K562 (cell line): ENCODE measurements at places on chromosomes 5 and 9. TPM values are rescaled to one million over a fixed set of nuclear protein-coding genes. Genes with fewer than 3 reads are reported as not detected.

The EQTN gene
- 0.15 TPM in 1 of 2 replicates, not detected in the other for polyA plus RNA-seq

The PCDHB2 gene
- polyA plus RNA-seq: not detected in 2 replicates

The PLPPR1 gene
- not detected in 2 replicates for polyA plus RNA-seq

The ADCY2 gene
- polyA plus RNA-seq: 0.01 TPM in 1 of 2 replicates, not detected in the other

The KIF27 gene
- polyA plus RNA-seq: 0.31 and 0.85 TPM in 2 replicates

The DNAH5 gene
- not detected in 2 replicates for polyA plus RNA-seq

The FOXD1 gene
- 0.20 TPM in 1 of 2 replicates, not detected in the other for polyA plus RNA-seq

The CERCAM gene
- polyA plus RNA-seq: 21.9 and 26.4 TPM in 2 replicates

The GBGT1 gene
- 16.1 and 20.6 TPM in 2 replicates for polyA plus RNA-seq

The SHISAL2B gene
- not detected in 2 replicates for polyA plus RNA-seq

The PCDHB14 gene
- not detected in 2 replicates for polyA plus RNA-seq

The SLC6A3 gene
- polyA plus RNA-seq: not detected in 2 replicates
